ENCODE measurements at places on chromosomes 16 and 17.

DNA sequence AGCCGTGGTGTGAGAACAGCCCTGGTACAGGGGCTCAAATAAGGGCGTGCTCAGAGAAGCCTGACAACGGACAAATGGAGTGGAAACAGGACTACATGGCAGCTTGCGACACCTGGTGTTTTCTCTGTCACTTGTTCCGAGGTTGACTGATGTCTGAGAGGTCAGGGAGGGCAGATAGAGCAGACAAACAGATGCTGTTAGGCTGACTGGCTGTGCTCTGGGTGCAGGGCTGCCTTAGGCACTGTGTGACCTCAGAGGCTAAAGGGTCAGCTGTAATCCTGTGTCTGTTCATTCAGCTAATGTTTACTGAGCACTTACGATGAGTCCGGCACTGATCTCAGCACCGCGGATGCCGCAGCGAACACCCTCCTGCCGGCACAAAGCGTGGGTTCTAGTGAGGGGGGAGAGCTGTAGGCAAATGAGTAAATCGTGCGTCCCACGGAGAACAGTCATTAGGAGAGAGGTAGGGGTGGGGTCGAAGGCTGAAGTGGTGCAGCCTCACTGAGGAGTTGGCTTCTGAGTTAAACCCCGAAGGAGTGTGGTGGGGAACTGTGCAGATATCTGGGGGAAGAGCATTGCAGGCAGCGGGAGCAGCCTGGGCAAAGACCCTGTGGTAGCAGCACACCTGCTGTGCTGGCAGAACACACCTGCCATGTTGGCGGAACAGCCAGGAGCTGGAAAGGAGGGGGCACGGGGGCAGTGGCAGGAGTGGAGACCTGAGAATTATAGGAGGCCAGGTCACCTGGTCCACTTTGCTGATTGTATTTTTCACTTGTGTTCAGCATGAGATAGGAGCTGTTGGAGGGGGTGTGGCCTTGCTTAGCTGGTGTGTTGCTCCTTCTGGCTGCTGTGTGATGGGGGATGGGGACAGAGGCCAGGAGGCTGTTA is 35.0 kb downstream of the GPT2 start:
- DNase-seq: peak; percentile 74

DNA sequence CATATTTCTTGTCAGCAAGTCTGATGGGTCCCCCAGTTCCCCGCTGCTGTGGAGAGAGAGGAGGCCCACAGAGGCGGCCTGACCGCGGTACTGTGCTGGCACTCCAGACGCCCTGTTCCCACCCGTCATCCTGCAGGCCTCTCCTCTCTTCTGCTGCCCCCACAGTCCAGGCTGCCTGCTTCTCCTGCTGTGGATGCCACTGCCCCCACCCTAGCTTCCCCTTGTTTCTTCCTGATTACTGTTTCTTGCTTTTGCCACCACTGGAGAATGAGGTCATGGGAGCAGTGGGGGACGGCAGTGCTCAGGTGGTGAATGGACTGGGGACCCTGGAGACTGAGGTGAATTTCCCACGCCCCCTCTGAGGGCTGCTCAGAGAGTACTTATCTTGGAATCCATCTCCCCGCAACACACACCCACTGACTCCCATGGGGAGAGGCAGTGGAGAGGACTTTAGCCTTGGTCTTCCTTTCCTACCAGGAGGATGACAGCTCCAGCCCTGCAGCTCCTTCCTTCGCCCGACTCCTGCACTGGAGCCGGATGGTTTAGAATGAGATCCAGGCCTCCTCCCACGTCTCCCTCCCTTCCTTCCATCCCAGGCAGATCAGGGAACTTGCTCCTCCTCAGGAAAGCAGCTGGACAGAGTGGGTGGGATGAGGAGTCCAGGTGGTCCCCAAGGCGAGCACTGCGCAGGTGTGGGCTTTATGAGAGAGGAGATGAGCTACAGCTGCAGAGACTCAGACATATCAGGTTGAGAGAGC is 60.4 kb downstream of the PLXDC1 start:
- DNase-seq: no peak

DNA sequence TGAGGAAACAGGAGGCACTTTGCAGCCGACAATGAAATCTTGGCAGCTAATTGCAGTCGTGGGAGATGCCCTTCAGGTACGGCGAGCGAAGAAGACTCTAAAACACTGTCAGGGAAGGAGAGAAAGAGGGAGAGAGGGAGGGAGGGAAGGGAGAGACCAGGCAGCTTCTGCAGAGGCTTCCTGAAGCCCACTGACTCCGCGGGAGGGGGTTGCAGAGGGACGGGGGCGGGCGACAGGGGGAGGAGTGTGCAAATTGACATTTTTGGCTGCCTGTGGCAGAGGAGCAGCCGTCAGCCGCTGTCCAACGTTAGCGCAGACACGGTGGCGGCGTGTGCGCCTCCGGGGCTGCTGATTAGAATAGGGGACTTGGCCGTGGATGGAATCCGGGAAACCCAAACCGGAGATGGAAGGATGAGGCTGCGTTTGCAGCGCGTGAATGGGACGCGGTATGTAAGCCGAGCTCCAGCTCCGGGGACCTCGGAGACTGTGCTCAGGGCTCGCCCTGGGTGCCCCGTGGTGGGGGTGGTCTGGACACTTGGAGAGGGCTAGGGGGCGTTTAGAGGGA is 849.1 kb upstream of the RBFOX1 start:
- no peak for DNase-seq

DNA sequence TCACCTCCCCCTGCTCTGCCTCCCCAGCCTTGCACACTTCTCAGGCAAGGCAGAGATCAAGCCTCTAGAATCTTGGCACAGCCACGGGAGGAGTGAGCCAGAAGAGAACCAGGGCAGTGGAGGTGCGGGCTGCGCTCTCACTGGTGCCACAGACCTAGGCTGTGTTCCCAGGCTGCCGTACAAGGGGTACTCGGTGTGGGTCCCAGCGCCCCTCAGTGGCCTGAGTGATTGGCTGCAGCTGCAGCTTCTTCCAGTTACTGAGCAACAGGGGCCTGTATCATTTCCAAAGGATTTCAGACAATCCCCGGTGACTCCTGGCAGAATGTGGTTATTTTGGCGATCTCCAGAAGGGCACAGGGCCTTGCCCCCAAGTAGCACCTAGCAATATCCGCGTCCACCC is 1852.1 kb downstream of the TP53TG3F start:
- DNase-seq: no peak

GRCh38 chr17:28041844-28042656 is 427 bp upstream of the NLK start:
- DNase-seq: no peak

GRCh38 chr17:77466140-77466539 is 325.4 kb downstream of the SEC14L1 start:
- no peak for DNase-seq

- no peak for DNase-seq
Observed at GRCh38 chr17:5864741-5865657, 205.2 kb upstream of the WSCD1 start.

DNA sequence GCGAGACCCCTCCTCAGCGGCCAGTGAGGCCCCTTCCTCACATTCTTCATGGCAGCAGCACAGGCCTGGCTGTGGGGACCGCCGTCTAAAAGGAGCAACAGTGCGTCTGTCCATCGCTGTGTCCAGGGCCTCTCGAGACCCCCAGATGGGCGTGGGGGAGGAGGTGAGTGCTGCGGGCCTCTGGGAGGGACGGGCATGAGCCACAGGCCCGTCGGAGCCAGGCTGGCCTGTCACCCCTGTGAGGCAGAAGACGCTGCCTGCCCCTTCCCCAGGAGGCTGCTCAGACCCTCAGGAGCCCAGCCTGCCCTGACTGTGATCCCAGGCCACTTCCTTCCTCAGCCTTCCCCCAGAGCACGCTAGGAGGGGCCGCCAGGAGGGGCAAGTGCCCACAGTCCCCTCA is 2.1 kb upstream of the PYCR1 start:
- no peak for DNase-seq

DNA sequence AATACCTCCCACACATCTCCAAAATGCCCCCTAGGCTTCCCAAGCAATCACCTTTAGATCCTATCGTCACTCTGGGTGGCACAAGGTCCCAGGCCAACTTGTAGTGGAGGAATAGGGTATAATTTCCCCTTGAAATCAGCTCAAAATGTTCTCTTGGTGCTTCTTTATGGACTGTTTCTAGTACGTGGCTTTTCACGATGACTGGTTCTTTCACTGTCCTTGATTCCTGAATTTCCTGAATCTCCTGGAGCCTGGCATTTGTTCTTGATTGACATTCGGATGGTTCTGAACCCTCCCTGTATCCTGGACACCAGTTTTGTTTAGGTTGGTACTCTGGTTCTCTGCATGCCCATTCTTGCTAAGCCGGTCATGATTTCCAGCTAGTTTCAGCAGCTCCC is 6.9 kb upstream of the VPS53 start:
- no peak for DNase-seq

GRCh38 chr16:75101635-75102034 is 14.9 kb downstream of the LDHD start:
- no peak for DNase-seq

GRCh38 chr16:7304279-7304678 is 28.4 kb upstream of the RBFOX1 start:
- DNase-seq: no peak

DNA sequence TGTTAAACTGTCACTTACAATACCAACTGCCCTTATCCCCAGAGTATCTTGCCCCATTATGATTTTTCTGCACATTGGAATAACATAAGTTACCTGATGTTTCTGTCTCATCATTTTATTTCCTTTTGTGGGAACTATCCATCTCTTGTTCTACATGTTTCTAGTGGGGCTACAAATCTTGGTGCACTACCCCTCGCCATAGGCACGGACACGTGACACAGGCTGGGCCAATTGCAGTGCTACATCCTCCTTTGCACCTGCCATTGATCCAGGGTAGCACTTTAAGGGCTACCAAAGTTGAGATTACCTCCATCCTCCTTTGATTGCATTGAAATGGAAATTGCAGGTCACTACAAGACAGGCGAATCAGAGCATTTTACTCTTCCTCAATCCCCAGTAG is 14.2 kb upstream of the SYT17 start:
- DNase-seq: no peak

- no peak for DNase-seq
Observed at GRCh38 chr16:26454102-26454501, 612.6 kb upstream of the C16orf82 start.

- DNase-seq: no peak
Observed at GRCh38 chr17:311119-311782, 41.4 kb downstream of the RPH3AL start.
